Breast epithelium (tissue), 4 donors: ENCODE measurements at places on chromosomes 12 and 14. TPM values are rescaled to one million over a fixed set of nuclear protein-coding genes. Genes with fewer than 3 reads are reported as not detected.

FGD4 gene
- total RNA-seq, result 57.8 TPM

PZP gene
- 0.80 TPM for total RNA-seq

MMP19 gene
- 21.9 TPM for total RNA-seq

TTC8 gene
- total RNA-seq, result 18.9 TPM

RNASE2 gene
- 3.2 TPM for total RNA-seq
